Caco-2 (cell line): ENCODE measurements at places on chromosomes 3 and 15. TPM values are rescaled to one million over a fixed set of nuclear protein-coding genes. Genes with fewer than 3 reads are reported as not detected.

DNA sequence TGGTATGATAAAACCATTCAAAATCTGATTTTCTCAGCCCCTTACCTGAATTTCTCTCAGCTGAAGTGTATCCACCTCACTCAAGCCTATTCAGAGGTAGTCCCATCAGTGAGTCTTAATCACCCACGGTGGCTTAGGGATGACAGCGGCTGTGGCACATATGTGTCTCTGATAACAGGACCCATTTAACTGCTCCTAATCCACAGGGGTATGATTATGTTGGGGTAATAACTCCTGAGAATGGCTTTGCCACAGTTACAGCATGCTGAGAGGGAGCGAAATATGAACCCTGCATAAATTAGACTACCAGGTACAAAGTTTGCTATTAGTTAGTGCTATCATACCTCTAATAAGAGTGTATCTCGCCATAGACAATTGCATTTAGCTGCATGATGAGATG, 10.6 kb downstream of the CLRN1 start:
- DNase-seq: no peak

GRCh38 chr3:49016414-49017228, 1.8 kb downstream of the DALRD3 start:
- no peak for DNase-seq

- peak; percentile 50 for DNase-seq
Observed at GRCh38 chr15:56821721-56822425, 88.6 kb upstream of the ZNF280D start.

The ELL3 gene
- total RNA-seq: 0.18 TPM in 1 of 2 replicates, not detected in the other

The FGF12 gene
- total RNA-seq: 0.41 TPM in 1 of 2 replicates, not detected in the other

DNA sequence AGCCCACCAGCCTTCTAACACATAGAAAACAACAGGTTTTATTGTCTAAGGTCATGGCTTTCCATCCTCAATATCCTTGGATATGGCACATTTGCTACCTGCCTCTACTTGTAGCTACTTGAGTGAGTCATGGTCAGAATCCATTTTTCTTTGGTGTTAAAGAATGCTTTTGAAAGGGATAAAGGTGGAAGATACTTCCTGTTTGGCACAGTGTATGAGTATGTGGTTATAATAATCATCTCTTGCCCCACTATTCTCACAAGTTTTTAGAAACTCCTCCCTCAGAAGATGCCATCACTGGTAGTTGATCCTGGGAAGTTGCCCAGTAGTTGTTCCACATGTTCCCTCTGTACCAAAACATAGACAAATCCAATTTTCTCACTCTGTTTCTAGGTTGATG, 508.6 kb upstream of the IL12A start:
- no peak for DNase-seq

The CP gene
- total RNA-seq: 5.0 and 6.8 TPM in 2 replicates

The PLSCR5 gene
- 0.26 TPM in 1 of 2 replicates, not detected in the other for total RNA-seq

The RASA2 gene
- 17.2 and 26.7 TPM in 2 replicates for total RNA-seq

- no peak for DNase-seq
Observed at GRCh38 chr3:116242825-116243224, 202.5 kb downstream of the LSAMP start.

GRCh38 chr3:148625095-148625736, 72.5 kb upstream of the AGTR1 start:
- DNase-seq: no peak

The C3orf49 gene
- not detected in 2 replicates for total RNA-seq

The GHSR gene
- not detected in 2 replicates for total RNA-seq

The ACP3 gene
- 0.82 and 2.3 TPM in 2 replicates for total RNA-seq

The ATP2B2 gene
- not detected in 2 replicates for total RNA-seq

DNA sequence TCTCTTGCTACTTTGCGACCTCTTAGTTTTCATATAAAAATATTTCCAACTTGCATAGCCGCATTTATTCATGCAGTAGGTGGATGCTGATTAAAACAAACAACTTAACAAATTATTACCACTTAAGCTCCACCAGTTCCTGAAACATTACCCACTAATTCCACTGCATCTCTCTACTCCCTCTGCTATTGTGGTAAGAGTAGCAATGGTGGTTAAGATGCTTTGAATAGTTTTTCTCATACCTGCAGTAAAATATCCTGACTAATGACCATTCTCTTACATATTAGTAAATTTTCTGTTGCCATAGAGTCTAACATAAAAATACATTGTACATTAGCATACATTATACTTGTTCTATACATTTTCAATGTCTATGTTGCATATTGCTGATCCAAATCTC, 397.6 kb upstream of the PLSCR5 start:
- DNase-seq: no peak

The ADCY5 gene
- 0.44 and 0.91 TPM in 2 replicates for total RNA-seq

- DNase-seq: peak; percentile 24
Observed at GRCh38 chr3:81339040-81339845, 422.2 kb downstream of the GBE1 start.

DNA sequence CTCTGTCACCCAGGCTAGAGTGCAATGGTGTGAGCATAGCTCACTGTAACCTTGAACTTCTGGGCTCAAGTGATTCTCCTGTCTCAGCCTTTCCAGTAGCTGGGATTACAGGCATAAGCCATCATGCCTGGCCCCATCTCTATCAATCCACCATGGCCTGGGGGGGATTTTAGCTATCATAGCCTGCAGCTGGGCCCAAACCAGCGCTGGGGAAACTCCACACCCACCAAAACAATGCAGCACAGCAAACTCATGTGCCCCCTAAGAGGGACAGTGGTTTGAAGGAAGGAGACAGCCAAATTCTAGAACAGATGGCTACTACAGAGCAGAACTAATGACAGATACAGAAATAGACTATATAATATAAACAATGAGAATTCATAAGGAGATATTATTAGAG, 13.8 kb upstream of the NSMCE3 start:
- DNase-seq: no peak

- no peak for DNase-seq
Observed at GRCh38 chr3:31465999-31466398, 66.7 kb upstream of the STT3B start.

- DNase-seq: no peak
Observed at GRCh38 chr3:42175386-42176240, 84.5 kb downstream of the TRAK1 start.

The JMJD7 gene
- 10.9 and 12.2 TPM in 2 replicates for total RNA-seq

The TF gene
- 23.4 and 26.6 TPM in 2 replicates for total RNA-seq

The ZNF106 gene
- total RNA-seq: 47.8 and 51.4 TPM in 2 replicates

GRCh38 chr15:43249236-43249635, 17.5 kb downstream of the TGM5 start:
- DNase-seq: no peak
